ENCODE measurements at places on chromosomes 2 and 18.

DNA sequence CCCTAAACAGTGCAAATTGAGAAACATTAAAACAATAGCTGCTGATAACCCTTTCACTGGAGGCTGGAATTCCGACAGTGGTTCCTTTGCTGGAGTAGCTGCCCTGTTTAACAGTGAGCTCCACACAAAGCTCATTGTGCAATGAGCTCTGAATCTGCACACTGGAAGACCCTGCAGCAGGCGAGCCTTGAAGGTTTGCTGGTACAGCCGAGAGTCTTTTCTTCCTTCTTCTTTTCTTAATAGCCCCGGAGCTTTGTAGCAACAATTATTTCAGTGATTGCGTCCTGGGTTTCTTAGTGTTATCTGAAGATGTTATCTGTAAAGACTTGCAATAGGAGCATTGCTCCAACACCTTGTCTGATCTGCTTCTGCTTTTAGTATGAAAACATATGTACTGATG is 50.8 kb upstream of the CXCR4 start:
- DNase-seq = no peak

GRCh38 chr2:121149384-121149783 is 135.6 kb downstream of the TFCP2L1 start:
- DNase-seq = no peak

DNA sequence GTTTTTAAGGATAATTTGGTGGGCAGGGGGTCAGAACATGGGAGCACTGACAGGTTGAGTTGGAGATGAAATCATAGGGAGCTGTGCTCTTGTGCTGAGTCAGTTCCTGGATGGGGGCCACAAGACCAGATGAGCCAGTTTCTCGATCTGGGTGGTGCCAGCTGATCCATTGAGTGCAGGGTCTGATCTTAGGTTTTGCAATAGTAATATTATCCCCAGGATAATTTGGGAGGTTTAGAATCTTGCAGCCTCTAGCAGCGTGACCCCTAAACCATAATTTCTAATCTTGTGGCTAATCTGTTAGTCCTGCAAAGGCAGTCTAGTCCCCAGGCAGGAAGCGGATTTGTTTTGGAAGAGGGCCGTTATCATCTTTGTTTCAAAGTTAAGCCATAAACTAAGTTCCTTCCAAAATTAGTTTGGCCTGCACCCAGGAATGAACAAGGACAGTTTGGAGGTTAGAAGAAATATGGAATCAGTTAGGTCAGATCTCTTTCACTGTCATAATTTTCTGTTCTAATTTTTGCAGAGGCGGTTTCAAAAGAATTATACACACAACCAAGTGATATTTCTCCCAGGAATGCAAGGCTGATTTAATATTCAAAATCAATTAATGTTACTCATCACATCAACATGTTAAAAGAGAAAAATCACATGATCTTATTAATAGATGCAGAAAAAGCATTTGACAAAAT is 23.0 kb downstream of the DBI start:
- no peak for DNase-seq

- no peak for DNase-seq
Measured at GRCh38 chr18:8942909-8943545, 159.5 kb upstream of the NDUFV2 start.

DNA sequence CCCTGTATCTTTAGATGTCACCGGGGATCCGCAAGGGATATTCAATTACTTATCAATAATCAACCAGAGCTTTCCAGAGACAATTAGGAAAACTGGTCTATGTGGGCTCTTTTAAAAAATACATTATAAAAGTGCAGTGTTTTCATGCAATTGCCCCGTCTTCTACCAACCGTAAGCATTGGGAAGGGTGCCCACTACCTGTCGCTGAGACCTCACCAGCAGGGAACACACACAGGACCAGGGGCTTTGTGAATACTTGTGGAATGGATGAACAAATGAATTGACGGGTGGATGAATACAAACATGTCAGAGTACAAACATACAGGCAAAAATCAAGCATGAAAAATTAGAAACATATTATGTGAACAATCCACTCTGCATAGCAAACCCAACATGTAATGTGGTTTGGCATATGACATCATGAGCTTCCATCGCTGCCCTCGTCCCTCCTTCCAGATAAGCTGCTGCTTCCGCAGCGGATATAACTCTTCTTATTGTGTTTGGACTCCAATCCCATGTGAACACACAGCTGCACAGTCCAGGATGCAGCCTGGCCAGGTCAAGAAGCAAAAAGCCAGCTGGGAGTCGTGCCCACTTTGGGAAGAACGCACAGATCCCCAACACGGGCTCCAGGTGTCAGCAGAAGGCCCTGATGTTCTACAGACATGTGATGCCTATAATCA is 5.3 kb downstream of the FHL2 start:
- DNase-seq = no peak

- no peak for DNase-seq
Measured at GRCh38 chr2:68736086-68736485, 1.5 kb downstream of the ARHGAP25 start.

- DNase-seq = no peak
Measured at GRCh38 chr2:47160660-47161059, 5.6 kb upstream of the STPG4 start.

GRCh38 chr18:58222432-58223125 is 178.6 kb downstream of the NEDD4L start:
- no peak for DNase-seq

GRCh38 chr18:904218-905090 is at the start of gene ADCYAP1:
Gene ADCYAP1 (plus strand): TSS chr18:904871. CDS start chr18:905387, 516 bp downstream.
- DNase-seq = no peak

DNA sequence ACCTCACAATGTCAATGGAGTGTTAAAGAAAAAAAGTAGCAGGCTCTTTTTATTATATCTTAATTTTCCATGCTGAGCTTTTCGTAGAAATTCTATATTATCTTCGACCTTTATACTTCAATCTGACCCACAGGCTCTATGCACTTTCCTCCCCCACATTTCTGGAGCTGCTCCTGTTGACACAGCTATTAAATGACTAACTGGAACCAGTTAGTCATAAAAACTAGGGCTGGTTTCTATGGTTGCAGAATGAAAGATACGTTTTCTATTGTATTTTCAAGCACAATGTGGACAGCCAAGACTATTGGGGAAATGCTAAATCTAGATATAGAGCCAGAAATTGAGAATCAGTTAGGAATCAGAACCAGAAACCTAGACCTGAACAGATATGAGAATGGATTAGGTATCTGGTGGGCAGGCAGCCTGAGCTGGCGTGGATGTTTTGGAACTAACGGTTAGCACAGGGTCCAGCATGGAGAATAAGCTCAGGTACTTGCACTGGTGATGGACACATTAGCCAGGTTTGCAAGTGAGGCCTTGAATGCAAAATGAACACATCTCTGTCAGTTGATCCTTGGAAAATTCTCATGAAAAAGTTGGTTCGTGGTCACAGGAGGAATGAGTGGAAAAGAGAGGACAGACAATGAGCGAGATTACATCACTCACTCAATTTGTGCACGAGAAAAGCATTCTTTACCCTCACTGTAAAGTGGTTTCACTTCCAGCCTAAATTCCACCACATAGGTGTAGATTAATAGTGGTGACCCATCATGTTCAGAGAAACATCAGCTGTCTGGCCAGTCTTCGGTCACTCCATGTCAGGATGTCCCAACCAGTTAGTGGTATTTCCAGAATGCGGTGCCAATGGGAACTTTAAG is 144.6 kb upstream of the EPHA4 start:
- no peak for DNase-seq

GRCh38 chr2:186751790-186752189 is 57.9 kb downstream of the FAM171B start:
- no peak for DNase-seq

DNA sequence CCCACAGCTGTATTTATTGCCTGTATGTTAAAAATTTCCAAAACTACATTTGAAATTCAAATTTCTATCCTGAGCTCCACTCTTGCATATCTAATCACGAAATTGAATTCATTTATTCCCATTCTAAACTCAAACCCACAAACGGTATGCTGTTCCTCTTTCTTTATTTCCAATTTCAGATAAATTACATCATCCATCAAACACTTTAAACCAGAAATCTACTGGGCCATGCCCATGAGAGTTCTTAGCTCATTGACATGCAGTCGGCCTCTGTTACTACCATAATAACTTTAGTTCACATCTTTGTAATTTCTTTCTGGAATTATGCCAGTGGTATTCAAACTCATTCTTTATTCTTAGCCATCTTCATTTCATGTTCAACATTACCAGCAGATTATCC is 100.3 kb downstream of the COL3A1 start:
- DNase-seq = no peak

- DNase-seq = no peak
Measured at GRCh38 chr2:3970791-3971651, 267.6 kb downstream of the DCDC2C start.

DNA sequence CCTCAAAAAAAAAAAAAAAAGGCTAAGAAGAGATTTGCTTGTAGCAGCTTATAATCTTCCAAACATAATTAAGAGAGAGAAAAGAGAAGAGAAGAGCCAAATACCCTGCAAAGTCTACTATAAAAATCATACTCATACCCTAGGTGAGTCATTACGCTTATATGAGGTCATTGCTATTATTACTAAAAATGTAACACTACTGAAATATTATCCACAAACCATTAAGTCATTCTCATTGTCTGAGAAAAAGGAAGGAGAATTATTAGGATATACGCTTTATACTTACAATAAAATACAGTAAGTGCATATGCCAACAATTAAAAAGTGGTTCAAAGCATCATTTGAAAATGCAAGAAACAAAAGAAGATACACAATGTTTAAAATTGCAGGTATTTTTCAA is 66.5 kb downstream of the COLEC12 start:
- no peak for DNase-seq

- DNase-seq = no peak
Measured at GRCh38 chr2:118091140-118091478, 2.8 kb downstream of the INSIG2 start.

- no peak for DNase-seq
Measured at GRCh38 chr2:66233981-66234380, 200.9 kb upstream of the MEIS1 start.

GRCh38 chr2:140401056-140401455 is 1620.9 kb upstream of the NXPH2 start:
- DNase-seq = no peak

GRCh38 chr18:79801217-79801616 is 3.5 kb downstream of the KCNG2 start:
- DNase-seq = no peak

- no peak for DNase-seq
Measured at GRCh38 chr18:35780937-35781336, 191.5 kb upstream of the RMP24 start.

DNA sequence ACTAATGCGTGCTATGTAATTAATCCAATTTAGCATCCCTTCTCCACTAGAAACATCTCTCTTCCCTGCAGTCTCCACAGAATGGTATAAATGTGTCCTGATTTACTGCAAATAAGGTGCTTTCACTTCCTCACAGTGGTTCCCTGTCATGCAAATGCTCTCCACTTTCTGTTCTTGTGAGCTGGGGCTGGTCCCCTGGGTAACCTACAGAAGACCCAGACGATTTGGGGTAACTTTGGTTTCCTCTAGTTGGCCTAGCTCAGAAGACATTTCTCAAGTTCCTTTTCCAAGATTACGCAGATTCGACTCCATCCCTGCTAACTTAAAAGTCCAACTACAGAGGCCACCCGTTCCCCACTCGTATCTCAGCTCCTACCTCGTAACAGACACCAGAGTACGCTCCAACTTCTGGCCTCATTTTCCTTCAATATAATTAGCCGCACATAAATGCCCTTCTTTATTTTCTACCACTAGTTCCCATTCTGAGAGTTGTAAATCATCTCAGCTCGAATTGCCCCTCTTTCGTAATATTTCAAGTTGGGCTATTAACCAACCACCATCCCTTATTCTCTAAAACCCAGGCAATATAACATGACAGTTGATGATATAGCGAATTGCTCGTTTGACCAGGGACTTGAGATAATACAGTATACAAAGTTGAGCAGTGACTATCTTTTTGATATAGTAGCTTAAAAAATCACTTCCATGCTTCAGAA is 28.8 kb upstream of the NEDD4L start:
- DNase-seq = no peak

- no peak for DNase-seq
Measured at GRCh38 chr2:98917031-98917471, 19.0 kb downstream of the CRACDL start.

- no peak for DNase-seq
Measured at GRCh38 chr2:182088681-182089320, 103.1 kb downstream of the PPP1R1C start.

GRCh38 chr2:17822445-17823117 is 6.3 kb downstream of the MSGN1 start:
- DNase-seq = no peak

DNA sequence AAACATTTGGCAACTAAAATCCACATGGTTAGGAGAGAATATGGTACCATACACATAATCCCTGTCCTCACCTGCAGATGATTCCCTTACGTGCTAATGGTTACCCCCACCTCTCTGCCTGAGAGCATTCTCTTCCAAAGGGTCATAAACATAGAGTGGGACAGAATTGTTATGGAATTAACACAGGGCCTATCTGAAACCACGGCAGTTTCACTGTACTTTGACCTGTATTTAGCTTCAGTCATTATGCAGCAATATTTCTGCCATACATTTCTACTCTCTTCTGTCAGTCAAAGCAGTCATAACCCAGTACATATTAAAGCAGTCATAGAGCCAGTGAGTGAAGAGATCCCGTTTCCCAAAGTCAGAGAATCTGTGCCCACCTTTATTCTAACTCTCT is 1128.9 kb upstream of the NXPH2 start:
- DNase-seq = no peak

DNA sequence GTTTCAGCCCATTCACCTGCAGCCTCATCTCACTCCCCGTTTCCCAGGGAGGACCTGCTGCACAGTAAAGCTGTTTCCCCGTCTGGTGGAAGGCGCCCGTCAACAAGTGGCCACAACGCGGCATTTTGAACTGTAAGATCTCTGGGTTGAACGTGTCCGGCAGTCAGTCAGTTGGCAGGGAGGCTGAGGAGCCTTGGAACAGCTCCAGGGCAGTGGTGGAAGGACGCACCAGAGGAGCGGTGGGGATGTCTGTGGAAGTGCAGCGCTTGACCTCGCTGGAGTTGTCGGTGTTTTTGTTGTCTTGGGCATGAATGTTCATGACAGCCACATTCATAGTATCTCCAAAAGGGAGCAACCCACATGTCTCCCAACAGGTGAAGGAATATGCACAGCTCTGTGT is 31.4 kb upstream of the MBP start:
- no peak for DNase-seq

- no peak for DNase-seq
Measured at GRCh38 chr2:177252808-177253531, 11.6 kb downstream of the NFE2L2 start.

GRCh38 chr18:49849331-49850217 is 36.2 kb upstream of the ACAA2 start:
- DNase-seq = no peak

GRCh38 chr2:46863882-46864281 is 51.7 kb downstream of the MCFD2 start:
- no peak for DNase-seq

- no peak for DNase-seq
Measured at GRCh38 chr2:157178874-157179273, 78.6 kb upstream of the GALNT5 start.

DNA sequence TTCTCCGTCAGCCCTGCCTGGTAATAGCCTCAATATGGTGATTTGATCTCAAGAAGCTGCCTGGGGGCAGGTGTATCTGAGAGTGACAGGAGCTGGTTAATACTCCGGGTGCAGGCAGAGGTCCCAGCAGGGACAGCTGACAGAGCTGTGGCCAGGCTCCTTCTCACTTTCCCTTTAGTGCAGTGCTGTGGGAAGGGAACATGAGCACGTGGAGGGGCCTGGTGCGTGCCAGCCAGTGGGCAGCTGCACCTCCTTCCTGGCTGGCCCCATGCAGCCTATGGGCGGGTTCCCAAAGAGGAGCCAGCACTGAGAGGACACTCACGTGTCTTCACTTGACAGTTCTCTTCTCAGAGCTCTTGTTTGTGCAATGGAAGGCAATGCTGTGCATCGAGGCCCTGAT is 9.1 kb downstream of the CNNM4 start:
- no peak for DNase-seq

Data from CD4-positive, alpha-beta T cell treated with Interleukin-15 for 4 hours (primary cell).